ENCODE measurements at places on chromosomes 2 and 18.

DNA sequence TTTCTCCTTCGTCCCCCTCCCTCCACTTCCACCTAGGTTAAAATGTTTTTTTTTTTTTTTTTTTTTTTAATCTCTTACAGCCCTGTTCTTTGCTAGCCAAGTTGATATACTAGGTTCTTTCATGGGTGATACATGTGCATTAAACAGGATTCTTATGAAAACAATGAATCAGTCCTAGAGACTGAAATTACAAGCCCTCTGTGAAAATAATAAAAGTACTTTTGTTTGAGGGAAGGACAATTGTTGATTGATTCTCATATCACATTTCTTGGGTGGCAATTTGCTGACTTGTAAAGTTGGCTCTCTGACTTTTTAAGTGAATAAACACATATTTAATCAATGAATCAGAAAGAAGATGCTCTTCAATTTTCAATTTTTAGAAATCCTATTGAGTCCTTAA, 639.9 kb downstream of the LRP1B start:
- DNase-seq: no peak

- no peak for DNase-seq
Measured at GRCh38 chr2:241064008-241064801, 37.9 kb downstream of the MTERF4 start.

DNA sequence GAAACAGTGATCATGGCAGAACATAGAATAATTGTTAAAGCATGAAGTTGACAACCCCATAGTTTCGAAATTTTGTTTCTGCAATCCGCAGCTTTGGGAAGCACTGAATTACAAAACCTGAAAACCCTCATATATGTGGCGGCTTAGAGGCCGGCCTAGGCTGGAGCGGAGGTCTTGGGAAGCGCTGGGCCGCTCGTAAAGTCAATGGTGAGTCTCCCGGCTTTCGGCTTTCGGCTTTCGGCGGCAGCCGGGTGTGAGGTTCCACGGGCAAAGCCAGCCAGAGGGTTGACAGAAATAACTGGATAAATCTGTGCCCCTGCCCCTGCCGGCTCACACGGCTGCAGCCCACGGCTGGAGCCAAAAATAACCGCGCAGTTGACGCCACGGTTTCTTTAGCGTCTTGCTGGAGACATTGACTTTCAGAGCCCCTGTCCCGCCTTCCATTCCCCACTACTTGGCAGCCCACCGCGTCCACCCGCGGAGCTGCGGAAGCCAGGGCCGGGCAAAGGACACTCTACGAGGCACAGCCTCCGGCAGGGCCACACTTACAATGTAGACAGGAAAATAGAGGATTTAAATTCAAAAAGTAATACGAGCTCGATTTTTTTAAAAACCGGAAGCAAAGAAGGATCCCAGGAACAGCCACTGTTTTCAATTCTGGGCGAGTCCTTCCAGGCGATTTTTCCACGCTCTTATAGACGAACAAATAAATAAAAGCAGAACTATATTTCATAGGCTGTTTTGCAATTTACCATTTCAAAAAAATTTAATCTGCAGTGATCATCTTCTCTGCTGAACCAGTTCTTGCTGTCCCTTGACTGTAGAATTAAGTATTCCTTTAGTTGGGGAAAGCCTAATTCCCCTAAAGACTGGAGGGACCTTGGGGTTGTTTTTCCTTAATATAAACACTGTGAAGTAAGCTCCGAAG, 28.3 kb upstream of the ATP6V1B1 start:
- DNase-seq: no peak

- no peak for DNase-seq
Measured at GRCh38 chr2:174492963-174493431, 6.2 kb upstream of the GPR155 start.

DNA sequence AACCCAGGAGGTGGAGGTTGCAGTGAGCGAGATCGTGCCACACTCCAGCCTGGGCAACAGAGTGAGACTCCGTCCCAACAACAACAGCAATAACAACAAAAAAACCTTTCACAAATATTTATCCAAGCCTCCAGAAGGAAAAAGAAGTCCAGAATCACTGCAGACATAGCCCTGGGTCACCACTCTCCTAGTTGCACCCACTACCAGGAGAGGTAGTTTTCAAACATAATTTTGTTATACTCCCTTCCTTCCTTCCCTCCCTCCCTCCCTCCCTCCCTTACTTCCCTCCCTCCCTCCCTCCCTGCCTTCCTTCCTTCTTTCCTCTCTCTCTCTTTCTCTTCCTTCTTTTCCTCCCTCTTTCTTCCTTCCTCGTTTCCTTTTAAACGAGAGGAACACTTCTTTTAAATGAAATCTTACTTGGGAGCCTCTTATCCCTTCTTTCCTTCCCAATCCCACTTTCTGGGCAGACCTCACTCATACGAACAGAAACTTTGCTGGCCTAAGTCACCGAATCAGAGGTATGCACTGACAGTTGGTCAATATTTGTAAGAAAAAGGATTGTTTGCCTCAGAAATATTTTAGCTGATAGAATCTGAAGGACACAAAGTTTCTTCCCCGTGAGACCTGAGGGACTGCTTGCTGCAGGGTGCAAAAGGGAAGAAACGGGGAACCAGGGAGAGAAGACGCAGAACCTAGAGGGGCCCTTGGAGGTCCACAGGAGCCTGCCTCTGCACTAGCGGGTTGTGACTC, 88.1 kb upstream of the AGAP1 start:
- DNase-seq: no peak

- no peak for DNase-seq
Measured at GRCh38 chr2:241310917-241311566, 4.4 kb downstream of the HDLBP start.

- DNase-seq: no peak
Measured at GRCh38 chr2:15048000-15048399, 415.5 kb downstream of the LRATD1 start.

DNA sequence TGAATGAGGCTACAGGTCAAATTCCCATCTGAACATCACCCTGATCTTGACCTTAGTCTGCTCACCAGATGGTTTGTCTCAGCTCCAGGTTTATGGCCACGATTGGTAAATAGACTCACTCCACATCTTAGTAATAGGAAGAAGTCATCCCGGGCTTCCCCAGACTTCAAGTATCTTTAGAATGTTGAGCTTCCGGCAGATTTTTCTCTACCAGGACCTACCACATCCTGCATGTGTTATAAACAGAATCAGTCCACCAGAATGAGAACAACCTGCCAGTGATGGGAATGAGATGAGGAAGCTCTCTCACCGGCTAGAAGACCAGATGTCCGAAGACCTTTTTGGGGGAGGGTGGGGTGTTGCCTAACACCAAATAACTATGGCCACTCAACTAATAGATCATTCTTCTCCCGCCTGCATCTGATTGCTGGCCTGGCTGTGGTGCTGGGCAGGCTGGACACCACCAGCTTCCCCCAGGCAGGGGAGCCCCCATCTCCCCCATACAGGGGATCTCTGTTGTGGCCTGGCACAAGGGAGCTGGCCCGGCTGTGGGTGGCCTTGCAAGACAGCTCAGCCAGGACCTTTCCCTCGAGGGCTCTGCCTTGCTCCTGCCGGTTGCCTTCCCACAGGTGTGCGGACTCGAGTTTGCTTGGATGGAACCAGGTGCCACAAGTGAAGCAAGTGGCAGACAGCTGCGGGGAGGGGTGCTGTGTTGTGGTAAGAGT, 88.5 kb downstream of the SH3RF3 start:
- no peak for DNase-seq

DNA sequence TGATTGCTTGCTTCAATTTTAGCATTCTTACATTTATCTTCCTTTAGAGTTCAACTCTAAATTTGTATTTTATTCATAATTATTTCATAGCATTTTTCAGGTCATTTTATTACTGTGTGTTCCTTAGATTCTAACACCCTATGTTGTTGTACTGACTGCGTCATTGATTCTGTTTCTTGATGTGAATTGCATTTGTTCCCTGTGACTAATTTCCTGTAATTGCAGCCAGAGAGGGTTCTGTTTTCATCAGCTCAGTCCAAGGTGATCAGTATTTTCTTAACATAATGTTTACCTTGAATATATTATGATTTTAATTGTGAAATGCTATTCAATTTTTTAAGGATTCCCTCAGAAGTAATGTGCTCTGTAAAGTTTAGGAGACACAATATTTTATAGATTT, 970.2 kb upstream of the PIK3C3 start:
- no peak for DNase-seq

DNA sequence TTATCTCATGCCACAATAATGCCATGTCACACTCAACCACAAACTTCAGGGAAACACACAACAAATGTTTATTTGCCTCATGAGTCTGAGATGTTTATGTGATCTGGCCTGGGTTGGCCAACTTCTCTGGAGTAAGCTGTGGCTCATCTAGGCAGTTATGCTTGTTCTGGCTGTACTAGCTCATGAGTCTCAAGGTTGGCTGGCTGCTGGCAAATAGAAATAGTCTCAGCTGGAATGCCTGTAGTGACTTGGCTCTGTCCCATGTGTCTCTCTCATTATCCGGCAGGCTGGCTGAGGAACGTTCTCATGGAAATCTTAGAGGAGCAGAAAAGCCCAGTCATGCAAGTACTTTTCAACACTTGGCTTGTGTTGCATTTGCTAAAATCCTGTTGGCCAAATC, 234.9 kb upstream of the CDH2 start:
- DNase-seq: no peak

- DNase-seq: no peak
Measured at GRCh38 chr2:171089489-171089888, 71.2 kb downstream of the TLK1 start.

GRCh38 chr2:76039505-76039904, 328.8 kb upstream of the GCFC2 start:
- DNase-seq: no peak

- DNase-seq: no peak
Measured at GRCh38 chr2:196286821-196287220, 115.4 kb upstream of the STK17B start.

DNA sequence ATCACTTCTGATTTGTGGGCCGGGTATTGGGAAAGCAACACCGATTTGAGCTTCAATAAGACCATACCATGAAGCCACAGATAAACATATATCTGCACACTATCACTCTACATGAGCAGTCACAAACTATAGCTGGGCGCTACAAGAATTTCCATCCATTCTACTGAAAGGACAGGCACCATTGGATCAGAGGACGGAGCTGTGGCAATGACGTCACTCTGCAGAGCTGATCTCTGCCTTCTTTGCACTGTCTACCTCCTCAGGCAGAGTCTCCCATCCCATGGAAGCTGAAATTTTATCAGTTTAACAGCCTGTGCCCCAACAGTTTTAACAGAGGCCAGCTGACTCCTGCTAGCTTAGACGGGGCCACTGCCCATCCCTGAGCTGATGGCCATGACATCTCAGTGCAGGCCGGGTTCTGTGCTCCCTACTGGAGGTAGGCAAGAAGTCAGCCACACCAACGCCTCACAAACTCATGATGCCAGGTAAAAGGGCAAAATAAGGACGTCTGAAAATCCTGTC, 389.6 kb upstream of the SALL3 start:
- no peak for DNase-seq

GRCh38 chr2:20421336-20421987, 25.4 kb upstream of the RHOB start:
- no peak for DNase-seq

DNA sequence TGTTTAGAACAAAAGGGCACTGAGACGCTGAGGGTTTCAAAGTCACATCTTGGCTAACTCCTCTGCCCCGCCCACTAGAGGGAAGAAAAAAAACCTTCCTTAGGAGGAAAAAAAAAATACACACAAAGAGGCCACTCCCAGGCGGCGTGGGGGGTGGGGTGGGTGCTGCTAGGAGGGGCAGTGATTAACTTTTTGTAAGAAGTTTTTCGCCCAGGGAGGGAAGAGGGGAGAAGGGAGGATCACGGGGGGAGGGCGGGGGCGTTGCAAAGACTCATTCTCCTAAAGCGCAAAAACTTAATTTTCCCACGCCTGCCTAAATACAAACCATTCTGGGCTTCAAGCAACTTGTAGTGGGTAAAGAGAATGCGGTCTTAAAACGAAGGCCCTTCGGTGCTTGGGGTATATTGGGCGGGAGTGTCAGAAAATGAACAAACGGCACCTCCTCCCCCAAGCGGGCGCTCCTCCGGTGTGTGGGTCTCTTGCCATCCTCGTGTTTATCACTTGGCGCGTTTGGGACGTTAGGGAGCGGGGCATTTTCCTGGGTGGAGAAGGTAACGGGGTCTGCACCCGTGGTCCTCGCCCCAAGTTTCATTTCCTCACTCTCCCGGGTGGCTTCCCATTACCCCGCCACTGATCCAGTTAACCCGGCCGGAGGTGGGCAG, 1.7 kb downstream of the CXCR4 start:
- DNase-seq: no peak

- DNase-seq: no peak
Measured at GRCh38 chr2:96726131-96726530, 13.7 kb downstream of the LMAN2L start.

GRCh38 chr2:20618886-20619521, 31.9 kb downstream of the HS1BP3 start:
- no peak for DNase-seq

DNA sequence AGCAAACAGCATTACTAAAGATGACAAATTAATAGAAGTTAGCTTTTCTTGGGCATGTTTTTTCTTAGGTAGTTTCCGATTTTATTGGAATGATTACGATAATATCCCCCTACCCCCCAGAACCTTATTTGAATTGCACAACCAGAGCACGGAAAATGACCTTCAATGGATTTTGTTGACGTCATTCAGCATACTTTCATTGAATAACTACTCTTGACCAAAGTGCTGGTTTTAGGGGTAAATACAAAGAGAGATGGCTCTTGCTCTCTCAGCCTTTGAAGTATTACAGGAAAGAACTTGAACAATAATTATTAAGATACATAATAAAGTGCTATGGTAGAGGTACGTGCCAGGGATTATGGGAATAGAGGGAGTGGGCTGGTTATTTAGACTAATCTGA, 36.0 kb downstream of the VAPA start:
- DNase-seq: no peak

GRCh38 chr18:5600378-5601071, 56.7 kb upstream of the EPB41L3 start:
- DNase-seq: peak; percentile 11

DNA sequence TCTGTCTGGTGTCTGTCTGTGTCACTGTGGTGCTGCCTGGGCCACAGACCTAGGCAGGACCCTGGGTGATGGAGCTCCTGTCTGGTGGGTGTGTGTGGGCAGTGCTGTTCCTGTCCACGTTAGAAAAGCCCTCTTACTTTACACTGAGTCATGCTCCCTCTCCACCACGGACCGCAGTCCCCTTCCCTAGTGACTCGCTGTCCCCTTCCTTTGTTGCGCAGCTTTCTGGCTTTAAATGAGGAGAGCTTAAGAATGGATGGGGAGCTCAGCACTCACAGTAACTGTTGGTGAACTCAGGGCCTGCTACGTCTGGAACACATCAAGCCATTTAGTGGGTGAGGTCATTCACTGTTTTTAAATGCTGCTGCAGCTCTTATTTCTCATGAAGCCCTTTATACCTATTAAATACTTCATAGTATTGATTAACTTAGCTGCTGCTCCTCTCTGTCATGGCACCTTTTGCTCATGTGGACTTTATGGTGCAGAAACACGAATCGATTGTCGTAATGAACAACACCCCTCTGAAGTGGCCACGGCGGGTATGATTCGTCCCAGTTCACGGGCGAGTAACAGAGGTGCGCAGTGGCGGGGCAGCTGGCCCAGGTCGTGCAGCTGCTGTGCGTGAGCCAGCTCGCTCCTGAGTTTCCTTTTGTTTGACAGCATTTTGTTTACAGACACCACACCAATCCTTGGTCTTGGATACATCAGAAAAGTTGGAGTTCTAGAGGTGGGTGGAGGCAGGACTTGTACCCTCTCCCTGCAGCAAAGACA, 100.4 kb downstream of the LDLRAD4 start:
- DNase-seq: no peak

GRCh38 chr18:681985-682384, 24.5 kb downstream of the TYMS start:
- no peak for DNase-seq
